ENCODE measurements at places on chromosomes 3 and 15. TPM values are rescaled to one million over a fixed set of nuclear protein-coding genes. Genes with fewer than 3 reads are reported as not detected.

DNA sequence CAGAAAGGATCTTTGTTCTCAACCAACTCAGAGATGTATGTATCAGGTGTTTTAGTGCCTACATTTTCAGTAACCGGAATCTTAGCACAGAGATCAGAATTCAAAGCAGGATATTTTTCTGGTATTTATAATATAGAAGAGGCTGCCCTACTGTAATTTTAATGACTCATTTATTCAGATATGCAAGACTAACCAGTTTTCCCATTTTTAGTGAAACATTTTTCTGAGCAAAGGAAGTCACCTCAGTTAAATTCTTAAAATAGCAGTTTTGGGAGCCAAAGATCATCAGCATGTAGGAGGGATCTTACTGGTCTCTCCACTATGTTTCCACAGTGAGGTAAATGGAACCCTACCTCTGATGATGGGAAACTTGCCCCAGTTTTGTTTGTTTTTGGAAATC lies 42.0 kb downstream of the SRP14 start:
- DNase-seq, result no peak

DNA sequence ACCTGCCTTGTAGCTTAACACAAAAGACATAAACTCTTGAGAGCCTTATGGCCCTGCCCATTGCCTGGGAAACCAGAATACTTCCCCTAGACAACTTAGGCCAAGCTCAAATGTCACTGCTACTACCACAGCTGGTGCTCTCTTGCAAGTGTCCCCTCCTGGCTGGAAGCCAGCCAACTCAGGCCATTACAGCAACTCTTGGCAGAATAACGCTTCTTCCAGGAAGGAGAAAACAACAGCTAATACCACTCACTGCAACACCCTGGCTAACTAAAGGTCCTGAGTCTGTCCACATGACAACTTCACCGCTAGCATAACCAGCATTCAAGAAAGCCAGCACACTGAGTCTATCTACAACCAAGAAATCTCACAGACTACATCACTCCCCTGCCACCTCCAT lies 5.1 kb upstream of the B4GALT4 start:
- DNase-seq, result no peak

DNA sequence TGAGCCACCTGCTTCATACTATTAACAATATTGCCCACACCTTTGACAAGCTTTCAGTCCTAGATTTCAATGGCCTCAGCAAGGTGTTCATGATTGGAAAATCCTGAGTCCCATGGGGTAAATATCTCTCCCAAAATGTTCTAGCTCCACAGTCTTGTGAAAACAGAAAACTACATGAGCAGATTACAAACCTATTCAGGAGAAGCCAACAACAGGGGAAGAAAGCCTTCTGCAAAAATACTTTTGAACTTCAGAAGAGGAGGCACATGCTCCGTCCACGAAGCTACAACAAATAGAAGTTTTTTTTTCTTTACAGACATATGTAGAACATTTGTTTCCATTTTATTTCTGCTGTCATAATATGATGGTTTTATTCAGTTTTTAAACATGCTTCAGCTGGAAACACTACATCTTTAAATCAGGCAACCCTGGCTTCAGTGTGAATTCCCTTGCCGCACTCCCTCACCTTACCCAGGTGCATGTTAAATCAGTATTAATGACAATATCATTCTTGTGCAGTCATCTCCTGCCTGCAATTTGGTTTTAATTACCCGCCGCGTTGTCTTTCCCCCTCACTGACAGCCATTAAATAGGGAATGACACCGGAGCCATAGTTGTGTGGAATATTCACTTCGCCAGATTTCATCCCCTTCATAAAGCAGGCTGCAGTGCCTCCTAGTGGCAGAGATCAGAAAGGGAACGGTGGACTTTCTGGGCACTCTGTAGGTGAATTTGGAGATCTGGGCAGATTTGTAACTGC lies 725.5 kb upstream of the ARRDC4 start:
- no peak for DNase-seq

DNA sequence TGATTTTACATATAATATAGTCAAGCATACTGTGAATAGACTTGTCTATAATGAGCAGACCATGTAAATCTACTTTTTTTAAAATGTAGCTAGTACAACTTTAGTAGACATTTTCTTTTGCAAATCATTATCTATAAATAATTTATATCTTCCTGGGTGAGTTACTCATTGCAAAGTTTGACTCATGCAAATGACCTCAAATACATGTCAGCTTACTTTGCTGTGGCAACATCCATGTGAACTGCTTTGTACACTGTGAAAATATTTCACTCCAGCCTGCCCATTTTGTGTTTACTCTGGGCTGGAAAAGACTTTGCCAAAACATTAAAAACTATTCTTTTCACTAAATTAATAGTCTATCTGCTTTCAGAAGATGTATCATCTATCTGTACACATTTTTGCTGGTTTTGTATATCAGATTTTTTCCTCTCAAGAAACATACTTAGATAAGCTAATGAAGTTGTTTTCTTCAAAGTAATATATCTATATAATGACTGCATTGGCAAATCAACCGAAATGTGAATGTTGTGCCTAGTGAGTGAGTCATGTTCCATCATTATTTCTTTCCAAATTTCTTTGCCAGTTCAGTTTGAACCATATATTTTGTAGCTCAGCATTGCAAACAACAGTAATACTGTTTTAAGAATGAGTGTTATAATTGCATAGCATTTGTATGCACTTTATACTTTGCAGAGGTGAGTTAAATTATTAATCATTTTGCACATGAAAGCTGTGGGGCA lies 26.5 kb downstream of the IGSF10 start:
- no peak for DNase-seq

GRCh38 chr3:18469775-18470174 lies 44.6 kb upstream of the SATB1 start:
- DNase-seq, result no peak

GRCh38 chr3:137938876-137939275 lies 71.1 kb upstream of the CLDN18 start:
- no peak for DNase-seq

DNA sequence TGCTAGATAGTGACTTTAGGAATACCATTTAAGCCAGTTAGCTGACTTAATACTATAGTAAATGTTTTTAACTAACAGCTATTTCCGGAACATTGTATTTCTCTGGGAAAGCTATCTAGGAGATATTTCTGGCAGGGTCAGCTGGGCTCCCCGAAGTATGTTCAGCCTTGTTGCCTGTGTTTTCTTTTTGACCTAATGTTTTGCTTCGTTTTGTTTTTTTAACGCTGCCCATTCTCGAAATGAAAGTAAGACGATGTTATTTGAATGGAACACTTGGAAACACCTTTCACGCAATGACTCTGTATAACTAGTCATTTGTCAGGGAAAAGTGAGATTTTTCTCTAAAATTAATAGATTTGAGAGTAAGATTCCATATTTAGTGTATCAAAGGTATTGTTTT lies 702.9 kb upstream of the NAALADL2 start:
- DNase-seq, result no peak

- DNase-seq, result no peak
Measured at GRCh38 chr15:44441095-44441501, 13.7 kb downstream of the CTDSPL2 start.

GRCh38 chr15:99053380-99054024 lies 45.9 kb upstream of the PGPEP1L start:
- DNase-seq, result peak; percentile 71

The SERPINI2 gene
- total RNA-seq, result not detected

The CLSTN2 gene
- 143 TPM for total RNA-seq

The SPTBN5 gene
- total RNA-seq, result 3.0 TPM

The CSNK1G1 gene
- 18.2 TPM for total RNA-seq

The RBPMS2 gene
- 4.8 TPM for total RNA-seq
